Sigmoid colon (tissue), 7 donors: ENCODE measurements at places on chromosomes 3 and 15.

DNA sequence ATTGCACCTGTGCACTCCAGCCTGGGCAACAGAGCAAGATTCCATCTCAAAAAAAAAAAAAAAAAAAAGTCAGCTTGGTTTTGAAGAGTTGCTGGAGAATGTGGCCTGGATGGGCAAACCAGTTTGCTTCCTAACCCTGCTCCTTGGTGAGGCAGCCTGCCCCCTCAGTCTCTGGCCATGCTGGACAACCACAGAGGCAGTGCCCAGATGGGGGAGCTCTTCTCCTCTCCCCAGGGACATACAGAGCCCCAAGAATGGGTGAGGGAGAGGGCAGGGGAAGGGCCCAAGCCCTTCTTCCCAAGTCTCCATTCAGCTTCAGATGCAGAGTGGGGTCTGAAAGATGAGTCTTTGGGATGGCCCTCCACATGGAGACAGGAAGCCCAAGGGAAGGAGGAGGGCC, 27.9 kb downstream of the CD276 start:
- no peak for DNase-seq

GRCh38 chr3:169930843-169931242, 19.5 kb downstream of the SAMD7 start:
- no peak for DNase-seq

DNA sequence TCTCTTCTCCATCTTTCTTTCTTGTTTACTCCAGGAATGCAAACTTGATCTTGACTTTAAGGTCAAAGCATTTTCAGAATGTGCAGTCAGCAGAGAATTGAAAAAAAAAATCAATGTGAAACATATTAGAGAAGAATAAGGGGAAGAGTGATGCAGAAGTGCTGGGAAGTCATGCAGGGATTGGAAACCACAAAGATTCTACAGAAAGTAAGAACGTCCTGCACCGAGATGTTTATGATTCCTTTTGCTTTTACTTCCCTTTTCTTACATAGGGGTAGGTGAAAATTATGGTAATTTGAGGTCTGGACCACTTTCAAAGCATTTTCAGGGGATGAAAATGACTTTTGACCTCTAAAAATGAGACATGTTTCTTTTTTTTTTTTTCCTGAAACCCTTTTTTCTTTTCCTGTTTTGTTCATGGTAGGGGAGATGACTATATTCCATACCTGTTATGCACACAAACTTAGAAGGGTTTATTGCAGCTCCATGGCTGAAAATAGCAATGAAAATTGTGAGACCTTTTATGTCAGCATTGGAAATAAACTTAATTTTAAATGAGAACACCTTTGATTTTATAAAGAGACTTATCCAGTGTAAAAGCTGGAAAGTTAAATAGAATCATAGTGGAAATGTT, 623.5 kb upstream of the TBL1XR1 start:
- no peak for DNase-seq

- DNase-seq, result no peak
Observed at GRCh38 chr15:28117432-28117990, 18.4 kb upstream of the OCA2 start.

DNA sequence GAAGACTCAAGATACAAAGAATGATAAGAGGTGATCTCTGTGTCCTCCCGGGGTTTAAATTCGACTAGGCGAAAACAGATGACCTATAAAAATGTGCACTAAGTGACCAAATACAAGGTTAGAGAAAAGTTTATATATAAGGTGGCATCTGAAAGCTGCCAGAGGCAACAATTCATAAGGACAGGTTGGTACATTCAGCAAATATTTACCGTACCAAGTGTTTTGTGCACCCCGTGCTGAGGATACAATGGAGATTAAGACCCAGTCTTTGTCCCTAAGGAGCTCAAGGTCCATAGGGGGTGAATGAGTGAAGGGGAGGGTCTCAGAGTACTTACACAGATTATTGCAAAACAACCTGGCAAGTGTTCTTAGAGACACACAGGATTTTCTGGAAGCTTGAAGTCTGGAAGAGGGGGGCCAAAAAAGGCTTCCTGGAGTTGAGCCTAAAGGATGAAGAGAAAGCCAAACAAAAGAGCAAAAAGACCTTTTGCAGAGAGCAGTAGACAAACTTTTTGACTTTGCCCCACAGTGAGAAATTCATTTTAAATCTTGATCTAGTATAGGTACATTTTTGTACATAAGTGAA, 71.4 kb upstream of the LRIG1 start:
- no peak for DNase-seq

- no peak for DNase-seq
Observed at GRCh38 chr3:37308247-37308646, 133.9 kb upstream of the LRRFIP2 start.

GRCh38 chr15:62740141-62741004, 302.2 kb upstream of the TPM1 start:
- no peak for DNase-seq

DNA sequence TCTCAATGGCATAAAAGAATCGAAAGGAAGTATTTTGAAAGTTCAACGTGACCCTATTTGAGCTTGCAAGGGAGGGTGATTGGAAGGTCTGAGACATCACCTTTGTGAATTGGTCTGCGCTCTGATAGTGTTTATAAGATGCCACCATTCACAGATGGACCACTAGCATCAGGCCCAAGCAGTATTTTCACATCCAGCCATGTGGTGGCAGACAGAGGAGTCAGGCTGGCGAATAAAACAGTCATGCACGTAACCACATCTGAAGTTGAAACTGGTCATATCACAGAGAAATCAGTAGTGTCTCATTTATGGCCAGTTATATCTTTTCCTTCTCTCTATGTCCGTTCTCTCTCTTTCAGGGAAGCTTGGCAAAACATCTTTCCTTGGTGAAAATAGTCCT, 170.1 kb upstream of the ONECUT1 start:
- no peak for DNase-seq

GRCh38 chr3:53411371-53411770, 64.0 kb upstream of the DCP1A start:
- DNase-seq, result no peak

DNA sequence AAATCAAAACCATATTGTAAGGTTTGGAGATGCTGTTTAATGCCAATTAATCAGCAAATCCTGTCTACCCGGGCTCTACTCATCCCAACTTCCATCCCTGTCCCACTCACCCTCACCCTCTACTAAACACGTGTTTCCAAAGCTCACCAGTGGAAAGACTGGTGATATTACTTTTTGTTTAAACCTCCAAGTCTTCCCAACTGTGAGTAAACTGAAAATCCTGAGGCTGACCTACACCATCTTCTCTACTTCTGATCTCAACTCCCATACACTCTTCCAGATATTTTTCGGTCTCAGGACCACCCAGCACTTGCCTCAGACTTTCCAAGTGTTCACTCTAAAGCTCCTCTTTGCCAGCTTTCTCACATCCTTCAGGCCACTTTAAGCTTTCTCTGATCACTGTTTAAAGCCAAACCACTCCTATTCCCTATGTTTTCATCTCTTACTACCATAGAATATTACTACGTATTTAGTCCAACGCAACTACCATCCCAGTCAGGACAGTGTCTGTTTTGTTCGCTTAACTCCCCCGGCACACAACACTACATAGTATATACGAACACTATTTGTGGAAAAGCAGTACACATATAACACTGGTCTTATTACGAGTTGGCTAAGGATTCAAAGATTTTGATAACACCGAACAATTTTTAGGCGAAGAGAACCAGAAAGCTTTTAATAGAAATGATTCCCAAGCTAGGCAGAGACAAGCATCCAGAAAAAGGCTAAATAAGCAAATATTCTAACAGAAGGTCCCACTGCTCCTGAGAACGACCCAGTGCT, 684 bp downstream of the RPL4 start:
- no peak for DNase-seq

- no peak for DNase-seq
Observed at GRCh38 chr3:187019542-187020072, 89.3 kb downstream of the ST6GAL1 start.

GRCh38 chr15:101388046-101388445, 93.0 kb upstream of the SNRPA1 start:
- DNase-seq, result no peak

DNA sequence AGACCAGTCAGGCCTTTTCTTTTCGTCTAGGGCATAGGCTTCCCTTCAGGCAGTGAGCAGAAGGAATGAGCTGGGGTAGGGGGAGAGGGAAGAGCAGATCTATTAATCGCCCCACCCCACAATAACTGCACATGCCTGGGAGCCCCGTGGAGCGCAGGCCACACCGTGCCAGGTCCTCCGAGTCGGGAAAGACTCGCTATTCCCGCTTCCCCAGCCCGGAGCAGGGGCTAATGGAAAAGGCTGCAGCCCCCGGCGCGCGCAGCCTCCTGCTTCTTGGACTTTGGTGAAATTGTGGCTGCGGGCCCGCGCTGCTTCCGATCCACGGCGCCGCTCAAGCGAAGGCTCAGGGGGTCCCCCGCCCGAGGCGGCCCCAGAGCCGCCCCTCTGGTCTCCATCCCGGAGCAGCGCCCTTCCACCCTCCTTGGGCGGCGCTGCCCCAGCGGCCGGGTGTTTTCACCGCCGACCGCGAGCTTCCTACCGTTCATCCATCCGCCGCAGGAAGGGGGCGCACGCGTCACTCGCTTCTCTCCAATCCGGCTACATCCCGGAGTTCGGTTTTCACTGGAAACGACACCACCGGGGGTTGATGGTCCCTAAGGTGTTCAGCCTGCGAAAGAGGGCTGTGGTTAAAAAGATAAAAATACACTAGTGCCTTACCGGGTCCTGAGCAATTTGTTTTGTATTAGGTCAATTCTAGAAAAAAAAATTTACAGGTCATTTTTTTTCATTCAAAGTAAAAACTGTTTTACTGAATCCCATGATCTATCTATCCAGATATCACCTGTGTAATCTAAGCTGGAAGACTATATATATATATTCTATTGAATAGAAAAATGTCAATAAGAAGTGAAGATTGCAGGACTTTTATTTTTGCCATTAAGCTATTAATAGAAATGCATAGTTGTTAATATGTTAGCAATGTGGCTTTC, 4.4 kb upstream of the SYNM start:
- DNase-seq, result peak; percentile 94

- DNase-seq, result no peak
Observed at GRCh38 chr3:62798000-62798399, 77.2 kb downstream of the CADPS start.

- no peak for DNase-seq
Observed at GRCh38 chr3:23162934-23163333, 40.2 kb upstream of the UBE2E2 start.

- no peak for DNase-seq
Observed at GRCh38 chr3:50671331-50671730, 3.4 kb upstream of the DOCK3 start.

DNA sequence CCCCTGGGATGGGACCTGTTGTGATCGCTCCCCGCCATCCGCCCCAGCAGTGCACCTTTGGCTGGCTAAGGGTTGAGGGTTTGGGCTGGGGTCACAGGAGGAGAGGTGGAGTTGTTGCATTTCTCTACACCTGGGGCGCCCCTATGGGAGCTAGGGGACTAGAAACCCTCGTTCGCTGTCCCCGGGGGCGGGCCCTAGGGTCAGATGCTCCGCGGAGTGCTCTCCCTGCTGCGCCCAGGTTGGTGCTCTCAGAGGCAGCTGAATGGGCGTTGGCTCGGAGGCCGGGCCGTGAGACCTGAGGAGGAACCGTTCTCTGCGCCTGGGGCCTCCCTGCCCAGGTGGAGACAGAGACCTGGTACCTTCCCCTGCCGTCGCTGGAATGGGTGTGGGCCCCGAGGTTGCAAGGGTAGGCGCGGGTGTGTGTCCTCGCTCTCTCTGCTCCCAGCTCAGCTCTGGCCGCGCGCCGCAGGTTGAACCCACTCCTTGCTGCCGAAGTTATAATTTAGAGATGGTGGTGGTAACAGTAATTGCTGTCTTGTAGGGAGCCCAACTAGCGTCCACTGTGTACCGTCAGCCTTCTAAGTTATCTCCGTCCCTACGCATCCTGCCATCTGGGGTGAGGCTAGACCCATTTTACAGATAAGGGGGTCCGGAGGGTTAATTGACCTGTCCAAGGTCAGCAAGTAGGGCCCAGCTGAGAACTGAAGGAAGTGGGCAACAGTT, 965 bp downstream of the FLNB start:
- peak; percentile 67 for DNase-seq

- DNase-seq, result no peak
Observed at GRCh38 chr3:81029861-81030260, 731.6 kb downstream of the GBE1 start.

GRCh38 chr3:21158861-21159542, 592.0 kb downstream of the ZNF385D start:
- no peak for DNase-seq

DNA sequence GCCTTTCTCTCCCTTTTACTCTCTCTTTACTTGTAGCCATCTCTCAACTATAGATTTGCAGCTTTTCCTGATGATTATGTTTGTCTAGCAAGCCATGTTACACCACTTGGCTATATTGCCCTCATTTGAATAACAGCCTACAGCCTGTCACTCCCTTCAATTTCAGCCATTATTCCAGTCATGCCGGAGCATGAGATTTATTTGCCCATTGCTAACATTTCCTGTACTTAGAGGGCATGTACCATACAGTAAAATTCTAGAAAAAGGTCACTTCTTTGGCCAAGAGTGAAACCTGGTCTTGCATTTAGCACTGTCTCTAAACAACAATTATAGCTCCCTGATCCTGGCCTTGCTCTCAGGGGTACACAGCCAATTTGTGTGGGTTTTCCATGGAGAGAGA, 221.7 kb upstream of the TMC3 start:
- no peak for DNase-seq

GRCh38 chr3:139636511-139636910, 41.3 kb downstream of the NMNAT3 start:
- DNase-seq, result no peak

- DNase-seq, result peak; percentile 54
Observed at GRCh38 chr15:67024998-67025368, 40.4 kb upstream of the SMAD3 start.

- no peak for DNase-seq
Observed at GRCh38 chr3:54826251-54826691, 101.6 kb downstream of the LRTM1 start.

- no peak for DNase-seq
Observed at GRCh38 chr15:56820333-56820732, 87.0 kb upstream of the ZNF280D start.

DNA sequence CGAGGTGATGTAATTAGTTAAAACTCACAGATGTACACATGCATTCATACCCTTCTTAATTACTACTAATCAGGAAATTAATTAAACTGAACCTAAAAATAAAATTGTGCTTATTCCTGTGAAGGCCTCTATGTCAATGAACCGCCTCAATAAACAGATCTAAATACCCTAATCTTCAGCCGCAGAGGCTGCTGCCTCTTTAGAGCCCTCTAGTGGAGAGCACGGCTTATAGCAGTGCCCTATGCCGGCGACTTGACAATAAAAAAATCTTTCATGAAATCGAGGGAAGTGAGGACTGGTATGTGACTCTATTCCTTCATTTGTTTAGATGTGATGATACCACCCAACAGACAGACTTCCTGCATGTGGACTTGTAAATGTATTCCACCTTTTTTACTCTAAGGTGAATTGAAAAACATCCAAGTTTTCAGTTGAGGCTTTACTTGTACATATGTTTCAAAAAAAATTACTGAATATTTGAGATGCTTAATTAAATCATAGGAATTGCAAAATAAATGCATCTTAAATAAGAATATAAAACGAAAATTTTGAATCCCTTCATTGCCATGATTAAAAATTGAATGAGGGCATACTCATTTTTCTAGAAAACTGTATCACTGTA, 8.3 kb upstream of the EPHA3 start:
- no peak for DNase-seq

GRCh38 chr3:170081079-170081741, 43.4 kb downstream of the GPR160 start:
- no peak for DNase-seq
